ENCODE measurements at places on chromosomes 2 and 18.

GRCh38 chr2:212549463-212549862, 10.9 kb upstream of the ERBB4 start:
- DNase-seq, result no peak

- no peak for DNase-seq
These were observed 57.8 kb upstream of the ITGB6 start for GRCh38 chr2:160257743-160258491.

DNA sequence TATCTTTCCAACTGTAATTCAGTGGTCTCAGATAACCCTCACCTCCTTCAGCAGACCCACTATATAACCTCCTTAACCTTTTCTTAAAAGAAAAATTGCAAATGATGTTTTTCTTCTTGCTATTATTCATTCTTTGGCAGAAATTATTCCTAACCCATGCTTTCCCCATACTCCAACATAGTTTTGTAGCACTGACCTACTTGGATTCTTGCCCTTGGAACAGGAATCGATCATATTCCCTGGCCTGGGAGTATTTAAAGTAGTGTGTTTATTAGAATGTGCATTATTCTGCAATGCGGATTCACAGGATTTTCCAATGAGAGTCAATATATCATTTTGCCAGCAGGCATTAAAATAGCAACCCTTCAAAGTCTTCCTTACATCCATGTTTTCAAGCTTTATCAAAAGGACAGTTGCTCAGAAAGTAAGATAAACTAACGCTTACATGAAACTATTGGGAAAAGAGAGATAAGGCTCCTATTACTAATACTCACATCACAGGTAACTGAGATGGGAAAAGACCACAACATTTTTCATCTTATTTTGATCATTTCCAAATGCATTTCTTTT, 37.4 kb downstream of the CHN1 start:
- no peak for DNase-seq

DNA sequence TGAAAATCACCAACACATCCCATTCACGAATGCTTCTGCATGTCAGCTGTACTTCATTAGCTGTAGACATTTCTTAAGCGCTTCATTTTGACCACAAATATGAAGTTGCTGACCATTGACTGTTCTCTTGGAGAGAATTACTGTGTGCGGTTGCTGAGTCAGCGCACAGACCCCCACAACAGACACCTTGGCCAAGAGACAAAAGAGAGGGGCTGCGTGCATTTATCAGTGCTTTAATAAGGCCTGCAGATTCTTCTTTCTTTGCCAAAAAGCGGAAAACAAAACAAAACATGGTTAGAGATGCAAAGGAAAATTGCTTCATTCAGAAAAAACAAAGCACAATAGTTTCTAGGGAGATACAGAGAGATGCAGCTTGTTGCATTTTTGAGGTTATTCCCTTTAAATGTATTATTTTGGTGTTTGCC, 174.7 kb downstream of the ACKR3 start:
- no peak for DNase-seq

GRCh38 chr2:95047629-95048510, 22.4 kb downstream of the MAL start:
- DNase-seq, result no peak

GRCh38 chr2:208179028-208179609, 10.7 kb downstream of the C2orf80 start:
- DNase-seq, result no peak

DNA sequence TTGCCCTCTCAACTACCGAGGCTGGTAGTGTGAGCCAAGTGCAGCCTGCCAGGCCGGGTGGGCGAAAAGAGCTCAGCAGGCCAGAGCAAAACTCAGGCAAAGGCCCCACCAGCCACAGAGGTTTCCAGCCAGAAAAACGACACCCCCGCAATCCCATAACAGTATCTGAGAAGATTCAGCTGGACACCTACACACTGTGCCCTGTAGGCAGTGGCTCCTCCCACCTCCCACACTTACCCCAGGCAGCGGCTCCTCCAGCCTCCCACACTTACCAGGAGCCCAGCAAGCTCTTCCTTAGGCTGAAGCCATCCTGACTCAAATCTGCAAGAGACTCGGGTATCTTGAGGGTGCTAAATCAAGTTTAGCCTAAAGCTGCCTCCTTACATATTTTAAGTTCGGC, 15.6 kb upstream of the TMEM18 start:
- DNase-seq, result no peak

- no peak for DNase-seq
These were observed 114.8 kb downstream of the DIS3L2 start for GRCh38 chr2:232076272-232076671.

GRCh38 chr2:149031396-149031795, 7.1 kb upstream of the LYPD6B start:
- no peak for DNase-seq

DNA sequence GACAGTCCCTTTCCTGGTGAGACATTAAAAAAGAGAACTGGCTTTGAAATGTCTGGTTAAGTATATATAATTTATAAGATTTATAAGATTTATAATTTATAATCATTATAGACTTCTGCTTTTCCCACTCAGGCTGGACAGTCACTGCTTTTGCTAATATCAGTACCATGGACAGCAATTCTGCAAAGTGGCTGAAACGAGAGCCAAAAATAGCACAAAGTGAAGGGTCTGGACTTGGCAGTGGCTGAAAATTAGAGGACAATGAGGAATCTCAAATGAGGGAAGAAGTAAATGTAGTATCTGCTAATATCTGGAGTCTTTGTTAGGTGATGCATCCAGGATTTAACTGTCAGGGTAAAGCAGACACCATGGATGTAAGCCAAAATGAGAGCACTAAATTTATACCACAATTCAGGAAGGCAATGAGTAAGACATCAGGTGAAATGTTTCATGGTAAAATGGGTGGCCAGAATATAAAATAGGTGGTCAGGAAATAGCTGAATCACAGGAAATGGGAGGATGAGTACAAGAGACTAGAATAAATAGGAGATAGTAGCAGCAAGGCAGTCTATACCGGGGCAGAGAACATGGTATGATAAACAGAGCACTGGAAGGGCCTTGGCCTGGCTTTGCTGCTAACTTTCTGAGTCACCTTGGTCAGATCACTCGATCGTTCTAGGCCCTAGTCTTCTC, 39.6 kb upstream of the BOD1L2 start:
- DNase-seq, result no peak

DNA sequence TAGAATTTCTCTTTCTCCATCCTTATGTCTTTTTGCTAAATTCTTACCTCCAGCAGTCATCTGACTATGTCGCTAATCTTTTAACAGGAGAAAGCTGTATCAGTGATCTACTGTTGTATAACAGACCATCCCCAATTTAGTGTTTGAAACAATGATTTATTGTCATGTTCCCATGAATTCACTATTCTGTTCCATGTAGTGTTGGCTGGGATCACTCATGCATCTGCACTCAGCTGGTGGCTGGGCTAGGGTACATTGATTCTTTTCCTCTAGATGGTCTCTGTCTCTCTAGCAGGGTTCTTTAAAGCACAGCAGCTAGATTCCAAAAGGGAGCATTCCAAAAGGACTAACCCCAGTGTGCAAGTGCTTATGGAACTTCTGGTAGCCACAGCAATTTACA, 184.2 kb upstream of the FANCL start:
- no peak for DNase-seq

- DNase-seq, result no peak
These were observed 96.3 kb downstream of the UPP2 start for GRCh38 chr2:158197940-158198339.

Measured in left ventricle myocardium inferior (tissue), 1 donor.